ENCODE measurements at places on chromosomes 7 and 10. TPM values are rescaled to one million over a fixed set of nuclear protein-coding genes. Genes with fewer than 3 reads are reported as not detected.

The BAMBI gene
- 5.8 TPM for total RNA-seq

The FANK1 gene
- total RNA-seq: 0.59 TPM

The SLC13A1 gene
- not detected for total RNA-seq

The SAMD9L gene
- total RNA-seq: not detected

The ETV1 gene
- total RNA-seq: 51.8 TPM

The CFAP46 gene
- 5.2 TPM for total RNA-seq

The HOGA1 gene
- total RNA-seq: not detected

The TPST1 gene
- 41.4 TPM for total RNA-seq

DNA sequence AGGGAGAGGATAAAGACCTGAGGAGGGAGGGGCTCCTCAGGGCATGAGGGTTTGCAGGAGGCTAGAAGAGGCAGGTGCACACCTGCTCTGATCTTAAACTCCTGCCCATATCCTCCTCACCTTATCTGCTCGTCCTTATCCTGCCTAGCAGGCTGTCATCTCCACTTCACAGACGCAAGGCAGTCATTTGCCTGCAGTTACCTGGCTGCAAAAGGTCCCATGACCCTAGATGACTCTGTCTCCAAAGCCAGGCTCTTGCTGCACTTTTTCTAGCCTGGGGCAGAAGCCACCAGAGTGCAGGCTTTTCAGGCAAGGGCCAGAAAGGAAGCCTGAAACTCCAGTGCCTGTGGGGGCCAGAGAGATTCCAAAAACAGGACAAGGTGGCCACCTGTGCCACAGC, 1.7 kb upstream of the ZNF853 start:
- H3K4me3 ChIP-seq: no peak overlapping the region
- H3K27ac ChIP-seq: no peak overlapping the region
- H3K27me3 ChIP-seq: peaks cover 8% of the 10 kb centered on the region
- DNase-seq: no peak

GRCh38 chr10:125824736-125825135, 1.4 kb downstream of the BCCIP start:
- no peaks in the 10 kb centered on the region for H3K36me3 ChIP-seq
- DNase-seq: no peak
- no peak overlapping the region for H3K27ac ChIP-seq
- no peaks in the 10 kb centered on the region for H3K27me3 ChIP-seq
- H3K4me3 ChIP-seq: no peak overlapping the region

DNA sequence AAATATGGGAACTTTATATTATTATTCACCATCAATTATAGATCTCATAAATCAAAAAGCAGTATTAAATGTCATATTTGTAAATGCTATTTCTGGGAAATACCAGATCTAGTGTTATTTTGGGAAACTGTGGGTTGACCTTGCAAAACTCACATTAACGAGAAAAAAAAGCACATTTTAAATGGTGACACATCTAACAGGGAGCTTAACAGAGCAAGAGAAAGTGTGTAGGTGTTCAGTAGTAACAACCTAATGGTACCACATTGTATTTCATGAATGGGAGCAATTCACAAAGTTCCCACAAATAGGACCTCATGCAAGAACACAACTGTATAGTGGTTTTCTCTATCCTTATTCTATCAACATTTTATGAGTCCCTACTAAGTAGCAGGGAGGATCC, 26.2 kb upstream of the HDAC9 start:
- no peaks in the 10 kb centered on the region for H3K4me1 ChIP-seq
- no peak for DNase-seq
- no peak overlapping the region for H3K27ac ChIP-seq
- H3K27me3 ChIP-seq: no peaks in the 10 kb centered on the region

DNA sequence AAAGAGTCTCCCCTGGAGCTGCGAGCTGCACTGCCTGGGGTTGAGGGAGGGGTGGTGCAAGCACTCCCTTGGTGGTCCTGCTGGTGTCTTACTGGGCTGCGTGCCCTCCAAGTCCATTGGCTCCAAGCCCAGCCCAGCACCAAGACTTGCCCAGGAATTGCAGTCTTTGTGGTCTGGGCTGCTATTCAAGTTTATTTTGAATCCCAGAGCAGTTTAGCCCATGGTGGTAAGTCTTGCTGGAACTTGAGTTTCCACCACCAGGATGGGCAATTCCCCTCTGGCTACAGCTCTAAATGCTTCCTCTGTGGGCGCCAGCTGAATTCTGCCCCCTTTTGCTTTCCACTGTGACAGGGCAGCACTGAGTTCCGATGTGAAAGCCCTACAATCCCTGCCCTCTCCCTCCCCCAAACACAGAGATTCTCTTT, 25.1 kb downstream of the GALNT11 start:
- H3K4me1 ChIP-seq: peaks cover 10% of the 10 kb centered on the region
- no peak overlapping the region for H3K4me3 ChIP-seq
- H3K27ac ChIP-seq: no peak overlapping the region
- H3K36me3 ChIP-seq: peaks cover 11% of the 10 kb centered on the region

GRCh38 chr10:81873932-81874816, 820 bp upstream of the NRG3 start:
- peaks cover 5% of the 10 kb centered on the region for H3K36me3 ChIP-seq
- peaks cover 21% of the 10 kb centered on the region for H3K27me3 ChIP-seq
- H3K4me3 ChIP-seq: peak overlapping the region; percentile 71
- peaks cover 22% of the 10 kb centered on the region for H3K4me1 ChIP-seq
- DNase-seq: peak; percentile 87

- peaks cover 5% of the 10 kb centered on the region for H3K27me3 ChIP-seq
- DNase-seq: peak; percentile 53
- H3K36me3 ChIP-seq: no peaks in the 10 kb centered on the region
- H3K4me3 ChIP-seq: no peak overlapping the region
- peaks cover 3% of the 10 kb centered on the region for H3K4me1 ChIP-seq
Measured at GRCh38 chr7:149860821-149861727, 12.7 kb upstream of the ATP6V0E2 start.

DNA sequence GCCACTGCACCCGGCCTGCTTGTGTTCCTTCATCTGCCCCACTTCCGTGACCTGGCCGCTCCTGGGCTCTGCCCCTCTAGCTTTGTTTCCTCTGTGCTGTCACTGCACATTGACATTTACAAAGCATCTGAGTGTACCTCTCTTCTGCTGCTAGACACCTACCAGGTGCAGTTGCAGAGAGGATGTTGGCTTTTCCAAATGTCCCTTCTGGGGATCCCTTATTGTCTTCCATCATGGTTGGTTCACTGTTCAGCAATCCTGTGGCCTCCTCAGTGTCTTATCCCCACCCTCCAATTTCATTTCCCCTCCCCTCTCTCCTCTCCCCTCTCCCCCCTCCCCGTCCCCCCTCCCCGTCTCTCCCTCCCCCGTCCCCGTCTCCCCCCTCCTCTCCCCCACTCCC, 13.8 kb downstream of the VWA2 start:
- no peaks in the 10 kb centered on the region for H3K4me1 ChIP-seq
- H3K27me3 ChIP-seq: peaks cover 7% of the 10 kb centered on the region
- no peak for DNase-seq
- no peak overlapping the region for H3K27ac ChIP-seq

DNA sequence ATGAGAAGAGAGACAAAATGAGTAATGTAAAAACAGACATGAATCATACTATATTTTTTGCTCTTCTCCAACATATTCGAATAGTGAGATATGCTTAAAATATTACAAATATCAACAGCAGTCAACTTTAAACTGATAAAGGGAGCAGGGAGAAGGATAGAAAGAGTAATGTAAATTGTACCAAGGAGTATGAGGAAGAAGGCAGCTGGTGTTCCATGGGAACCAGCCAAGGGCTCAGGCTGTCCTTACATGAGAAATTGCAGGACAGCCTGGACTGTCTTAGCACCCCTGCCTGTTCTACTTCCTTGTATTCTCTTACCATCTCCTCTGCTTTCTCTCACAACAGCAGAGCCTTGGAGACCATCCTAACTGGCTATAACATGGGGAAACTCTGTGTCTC, 128.7 kb downstream of the TSPAN12 start:
- no peaks in the 10 kb centered on the region for H3K27me3 ChIP-seq
- H3K27ac ChIP-seq: no peak overlapping the region
- H3K36me3 ChIP-seq: no peaks in the 10 kb centered on the region
- peaks cover 42% of the 10 kb centered on the region for H3K4me1 ChIP-seq
- no peak for DNase-seq

GRCh38 chr10:97002670-97003069, 170.6 kb downstream of the LCOR start:
- DNase-seq: no peak
- H3K36me3 ChIP-seq: peaks cover 11% of the 10 kb centered on the region
- no peaks in the 10 kb centered on the region for H3K4me1 ChIP-seq
- no peak overlapping the region for H3K27ac ChIP-seq
- no peak overlapping the region for H3K4me3 ChIP-seq

DNA sequence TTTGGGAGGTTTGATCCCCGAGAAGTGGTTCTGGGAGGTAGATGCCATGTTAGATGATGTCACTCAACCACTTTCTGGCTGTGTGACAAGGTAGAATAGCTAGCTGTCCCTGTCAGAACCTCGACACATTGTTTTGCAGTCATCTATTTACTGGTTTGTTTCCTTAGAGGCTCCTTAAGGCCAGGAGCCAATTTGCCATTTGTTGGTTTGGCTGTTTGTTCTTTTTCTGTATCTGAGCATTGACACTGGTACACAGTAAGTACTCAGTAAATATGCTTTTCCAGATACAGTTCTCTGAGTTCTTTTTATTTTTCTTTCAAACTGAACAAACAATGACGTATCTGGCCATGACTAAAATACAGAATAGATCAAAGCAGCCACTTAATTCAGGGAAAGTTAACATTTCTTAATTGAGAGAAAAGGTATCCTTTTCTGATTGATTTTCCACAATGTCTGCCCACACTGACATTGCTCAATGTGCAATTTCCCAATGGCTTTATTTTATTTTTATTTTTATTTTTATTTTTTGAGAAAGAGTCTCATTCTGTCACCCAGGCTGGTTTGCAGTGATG, 121.6 kb downstream of the SPAG6 start:
- H3K27ac ChIP-seq: no peak overlapping the region
- peaks cover 4% of the 10 kb centered on the region for H3K27me3 ChIP-seq
- no peak for DNase-seq
- no peaks in the 10 kb centered on the region for H3K36me3 ChIP-seq
- H3K4me1 ChIP-seq: peaks cover 5% of the 10 kb centered on the region
- H3K4me3 ChIP-seq: no peak overlapping the region

GRCh38 chr10:508726-509125, 180.7 kb downstream of the DIP2C start:
- peak overlapping the region; percentile 57 for H3K4me3 ChIP-seq
- no peak overlapping the region for H3K27ac ChIP-seq
- peaks cover 21% of the 10 kb centered on the region for H3K27me3 ChIP-seq
- peaks cover 8% of the 10 kb centered on the region for H3K36me3 ChIP-seq

DNA sequence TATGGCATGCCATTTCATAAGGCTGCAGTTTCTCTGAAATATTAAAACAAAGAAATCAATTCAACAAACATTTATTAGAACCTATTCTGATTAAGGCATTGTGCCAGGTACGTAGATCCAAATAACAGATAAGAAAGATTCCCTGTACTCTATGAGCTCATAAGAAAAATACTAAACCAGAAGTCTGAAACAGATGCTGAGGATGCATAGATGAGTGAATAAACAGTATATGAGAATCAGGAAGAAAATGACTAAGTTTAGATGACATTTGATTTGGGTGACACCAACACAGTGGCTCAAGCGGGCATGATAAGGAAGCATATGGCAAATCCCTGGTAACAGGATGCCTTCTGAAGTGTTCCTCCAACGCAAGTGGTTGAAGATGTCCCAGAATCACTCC, 477.2 kb downstream of the PARD3 start:
- no peak overlapping the region for H3K27ac ChIP-seq
- peaks cover 27% of the 10 kb centered on the region for H3K4me1 ChIP-seq
- no peak for DNase-seq
- no peaks in the 10 kb centered on the region for H3K36me3 ChIP-seq
- no peaks in the 10 kb centered on the region for H3K27me3 ChIP-seq

DNA sequence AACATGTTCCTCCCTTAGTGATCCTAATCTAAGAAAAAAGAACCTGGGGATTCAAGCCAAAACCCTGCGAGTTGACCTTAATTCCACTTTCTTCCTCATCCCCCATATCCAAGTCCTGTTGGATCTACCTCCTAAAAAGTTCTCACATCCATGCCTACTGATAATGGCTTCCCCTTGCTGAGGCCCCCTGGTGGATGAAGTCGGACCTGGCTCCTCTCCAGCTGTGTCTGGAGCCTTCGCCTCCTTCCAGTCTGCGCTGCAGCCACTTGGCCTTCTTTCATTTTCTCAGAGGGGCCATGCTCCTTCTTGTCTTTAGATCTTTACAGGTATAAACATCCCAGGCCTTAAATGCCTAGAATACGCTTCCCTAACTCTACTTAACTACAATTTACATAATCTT, 8.1 kb downstream of the PDE1C start:
- no peak overlapping the region for H3K27ac ChIP-seq
- DNase-seq: peak; percentile 84
- no peak overlapping the region for H3K4me3 ChIP-seq
- H3K27me3 ChIP-seq: peaks cover 2% of the 10 kb centered on the region
- H3K4me1 ChIP-seq: peaks cover 31% of the 10 kb centered on the region

DNA sequence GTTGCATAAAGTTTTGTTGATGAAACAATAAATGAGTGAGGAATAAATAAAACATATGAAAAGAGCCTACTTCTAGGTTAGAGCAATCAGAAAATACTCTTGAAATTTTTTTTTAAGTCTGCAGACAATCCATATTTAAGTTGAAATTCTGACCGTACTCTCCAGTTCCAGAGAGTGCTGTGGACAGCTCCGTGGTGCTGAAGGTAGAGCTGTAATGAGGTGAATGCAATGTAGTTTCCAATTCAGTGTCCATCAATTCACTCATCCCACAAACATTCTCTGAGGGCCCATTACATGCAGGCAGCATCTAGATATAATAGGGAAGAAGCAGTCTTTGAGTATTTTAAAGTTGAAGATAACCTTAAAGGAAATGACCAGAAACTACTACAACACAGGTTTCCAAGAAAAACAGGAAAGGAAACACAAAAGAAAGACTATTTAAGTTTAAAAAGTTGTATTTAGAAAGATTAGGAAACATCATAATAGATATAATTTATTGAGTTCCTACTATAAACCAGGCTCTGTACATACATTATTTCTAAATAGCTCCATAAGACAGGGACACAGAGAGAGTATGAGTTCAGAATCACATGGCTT, 44.0 kb upstream of the CRTAC1 start:
- H3K36me3 ChIP-seq: peaks cover 10% of the 10 kb centered on the region
- peaks cover under 1% of the 10 kb centered on the region for H3K27me3 ChIP-seq
- peaks cover 3% of the 10 kb centered on the region for H3K4me1 ChIP-seq
- no peak for DNase-seq

GRCh38 chr7:97819161-97819560, 53.0 kb downstream of the ASNS start:
- DNase-seq: no peak
- H3K27ac ChIP-seq: no peak overlapping the region
- no peaks in the 10 kb centered on the region for H3K36me3 ChIP-seq

GRCh38 chr7:53087274-53087673, 51.8 kb downstream of the POM121L12 start:
- no peak overlapping the region for H3K27ac ChIP-seq
- DNase-seq: no peak
- no peaks in the 10 kb centered on the region for H3K36me3 ChIP-seq
- H3K4me1 ChIP-seq: peaks cover 3% of the 10 kb centered on the region

DNA sequence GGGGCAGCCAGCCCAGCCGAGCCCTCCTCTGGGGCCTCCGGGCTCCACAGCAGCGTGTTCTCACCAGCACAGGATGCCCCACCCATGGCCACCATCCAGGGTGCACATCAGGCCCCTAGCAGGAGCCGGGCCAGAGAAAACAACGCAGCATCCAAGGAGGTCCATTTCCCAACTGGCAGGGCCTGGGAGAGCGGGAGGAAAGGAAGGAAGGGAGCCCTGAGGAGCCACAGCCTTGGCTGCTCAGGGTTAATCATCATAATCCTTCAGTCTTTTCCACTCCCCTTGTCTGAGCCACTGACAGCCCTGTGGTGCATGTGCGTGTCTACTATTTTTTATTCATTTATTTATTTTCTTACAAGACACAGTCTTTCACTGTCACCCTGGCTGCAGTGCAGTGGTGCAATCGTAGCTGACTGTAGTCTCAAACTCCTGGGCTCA, 3.6 kb downstream of the PLAC9 start:
- DNase-seq: no peak
- H3K36me3 ChIP-seq: no peaks in the 10 kb centered on the region
- H3K27ac ChIP-seq: no peak overlapping the region
- peaks cover 6% of the 10 kb centered on the region for H3K27me3 ChIP-seq
- H3K4me3 ChIP-seq: no peak overlapping the region

Data from glutamatergic neuron (in vitro differentiated cells).